ENCODE measurements at places on chromosomes 11 and 22.

- DNase-seq: no peak
Observed at GRCh38 chr22:47422736-47423135, 660.3 kb downstream of the TBC1D22A start.

DNA sequence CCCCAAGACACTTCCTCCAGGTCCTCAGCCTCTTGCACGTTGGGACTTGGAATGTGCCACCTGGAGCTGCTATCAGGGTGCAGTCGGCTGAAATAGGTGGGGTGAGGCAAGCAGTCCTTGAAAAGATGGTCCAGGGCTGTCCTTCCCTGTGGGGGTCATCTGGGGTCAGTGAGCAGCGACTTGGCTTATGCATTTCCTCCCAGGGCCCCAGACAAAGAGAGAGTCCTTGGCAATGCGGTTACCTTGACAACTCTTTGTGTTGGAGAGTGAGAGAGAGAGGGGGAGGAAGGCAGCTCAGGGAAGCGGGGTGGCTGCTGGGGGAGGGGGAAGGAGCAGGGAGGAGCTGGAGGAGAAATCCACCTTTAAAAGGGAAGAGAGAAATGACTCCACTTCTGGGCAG, 93.8 kb downstream of the MIAT start:
- peak; percentile 26 for DNase-seq

DNA sequence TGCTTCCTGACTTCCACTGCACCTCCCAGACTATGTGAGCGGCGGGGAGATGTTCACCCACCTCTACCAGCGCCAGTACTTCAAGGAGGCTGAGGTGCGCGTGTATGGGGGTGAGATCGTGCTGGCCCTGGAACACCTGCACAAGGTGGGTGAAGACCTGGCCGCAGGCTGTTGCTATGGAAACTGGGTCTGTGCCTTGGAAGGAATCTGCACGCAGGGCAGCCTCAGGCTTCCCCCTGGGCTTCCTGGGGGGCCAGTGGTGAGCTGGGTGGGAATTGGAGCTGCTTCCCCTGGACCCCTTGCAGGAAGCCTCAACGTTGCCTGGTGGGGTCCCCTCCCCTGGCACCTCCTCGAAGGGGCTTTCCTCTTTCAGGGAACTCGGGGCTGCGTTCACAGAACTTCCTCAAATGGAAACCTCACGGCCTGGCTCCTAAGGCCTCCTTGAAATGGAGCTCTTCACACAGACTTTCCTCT, 1.5 kb downstream of the RPS6KA4 start:
- DNase-seq: no peak

GRCh38 chr11:288478-289397, at the start of gene PGGHG:
PGGHG (plus strand) TSS chr11:289126; CDS start chr11:289817, 691 bp downstream.
- DNase-seq: no peak

DNA sequence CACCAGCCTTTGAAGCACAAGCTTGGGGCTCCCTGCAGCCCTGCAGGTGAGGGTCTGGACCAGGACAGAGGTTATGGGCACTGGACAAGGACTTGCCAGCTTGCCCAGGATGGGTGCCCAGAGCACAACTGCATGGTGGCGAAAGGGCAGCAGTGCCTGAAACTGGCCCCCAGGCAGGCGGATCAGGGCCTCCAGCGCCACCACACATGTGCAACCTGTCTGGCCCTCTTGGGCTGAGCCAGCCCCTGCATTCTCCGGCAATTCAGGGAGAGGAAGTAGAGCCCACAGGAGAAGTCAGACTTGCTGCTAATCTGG, 18.8 kb downstream of the MB start:
- DNase-seq: no peak

- no peak for DNase-seq
Observed at GRCh38 chr11:1546077-1546535, 26.0 kb downstream of the DUSP8 start.

GRCh38 chr11:9861860-9862725, 198.2 kb downstream of the SWAP70 start:
- DNase-seq: peak; percentile 95

DNA sequence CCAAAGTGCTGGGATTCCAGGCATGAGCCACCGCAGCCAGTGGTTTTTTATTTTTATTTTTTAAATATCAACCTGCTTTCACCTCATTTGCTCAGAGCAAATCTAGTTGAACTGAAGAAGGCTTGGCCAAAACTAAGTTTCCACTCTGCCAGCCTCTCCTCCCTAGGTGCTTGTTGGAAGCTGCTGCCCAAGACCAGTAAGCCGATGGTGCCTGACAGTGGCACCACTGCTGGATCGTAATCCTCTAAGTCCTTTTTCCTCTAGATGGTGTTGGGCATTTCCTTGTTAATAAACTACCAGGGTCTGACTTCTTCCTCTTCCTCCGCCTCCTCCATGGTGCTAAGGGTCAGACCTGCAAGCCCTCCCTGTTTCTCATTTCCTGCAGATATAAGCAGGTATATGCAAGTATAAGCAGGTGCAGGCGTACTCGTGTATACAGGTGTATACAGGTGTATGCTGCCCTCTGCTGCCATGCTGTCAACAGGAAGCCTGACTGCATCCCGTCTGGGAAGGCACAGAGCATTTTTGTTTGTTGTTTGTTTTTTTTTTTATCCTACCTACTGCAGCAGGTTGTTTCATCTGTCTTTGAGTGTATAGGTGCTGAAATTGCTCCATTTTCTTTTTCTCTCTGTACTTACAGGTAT, 1.6 kb downstream of the NADSYN1 start:
- DNase-seq: no peak

DNA sequence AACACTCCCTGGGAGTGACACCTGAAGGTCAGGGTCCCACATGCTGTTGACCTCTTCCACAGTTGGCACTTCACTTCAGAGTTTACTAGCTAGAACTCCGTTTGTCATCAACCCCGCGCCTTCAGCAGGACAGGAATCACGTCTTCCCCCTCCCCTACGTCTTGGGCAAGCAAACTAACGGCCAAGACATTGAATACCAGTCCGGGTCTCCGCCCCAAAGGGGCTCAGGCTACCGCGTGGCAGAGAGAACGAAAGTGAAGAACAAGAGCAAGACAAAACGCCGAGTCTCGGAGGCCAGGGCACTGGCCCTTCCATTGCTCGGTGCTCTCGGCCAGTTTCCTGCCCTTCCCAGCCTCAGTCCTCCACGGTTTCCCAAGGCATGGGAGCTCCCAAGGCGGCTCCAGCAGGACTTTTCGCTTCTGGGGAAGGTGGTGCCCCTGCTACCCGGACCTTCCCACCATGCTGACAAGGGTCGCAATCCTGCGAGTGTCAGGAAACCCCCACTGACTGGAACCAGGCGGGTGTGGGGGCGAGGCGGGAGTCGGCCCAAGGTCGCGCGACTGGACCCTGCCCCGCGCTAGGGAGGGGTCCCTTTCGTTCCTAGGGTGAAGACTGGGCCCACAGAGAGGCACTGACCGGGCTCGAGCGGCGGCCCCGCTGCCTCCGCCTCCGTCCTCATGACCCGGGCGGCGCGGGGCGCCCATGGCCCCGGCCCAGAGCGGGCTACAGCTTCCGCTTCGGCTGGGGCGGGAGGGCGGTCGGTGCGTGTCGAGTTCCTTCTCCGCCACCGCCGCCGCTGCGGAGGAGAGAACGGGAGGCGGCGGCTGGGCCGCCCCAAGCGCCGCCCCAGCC, at the start of gene GUCD1:
Gene GUCD1 (minus strand): TSS at position 826 of the 852 bp plus-strand sequence. CDS start 147 bp downstream, at position 679.
- peak; percentile 51 for DNase-seq

Measured in choroid plexus epithelial cell (primary cell).